Anterior cingulate cortex (tissue), 58 donors: ENCODE measurements at places on chromosomes 6 and 20.

DNA sequence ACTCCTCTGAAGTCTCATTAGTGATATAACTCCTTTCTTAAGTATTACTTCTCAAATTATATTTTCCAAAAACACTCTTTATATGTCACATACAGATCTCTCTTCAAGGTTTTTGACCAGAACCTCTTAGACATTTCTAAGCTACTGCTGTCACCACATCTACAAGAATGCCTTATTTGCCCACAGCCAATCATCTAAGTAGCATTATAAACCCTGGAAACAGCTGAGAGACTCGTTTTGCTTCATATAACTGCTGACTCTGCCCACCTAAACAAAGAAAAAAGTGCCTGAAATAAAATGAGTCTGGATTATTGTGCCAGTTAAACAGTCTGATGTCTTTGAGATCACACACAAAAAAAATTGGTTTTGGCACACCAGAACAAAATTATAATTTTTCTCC is 165.9 kb downstream of the COL9A1 start:
- no peak for DNase-seq

GRCh38 chr6:166633732-166634535 is 6.9 kb upstream of the RPS6KA2 start:
- no peak for DNase-seq

DNA sequence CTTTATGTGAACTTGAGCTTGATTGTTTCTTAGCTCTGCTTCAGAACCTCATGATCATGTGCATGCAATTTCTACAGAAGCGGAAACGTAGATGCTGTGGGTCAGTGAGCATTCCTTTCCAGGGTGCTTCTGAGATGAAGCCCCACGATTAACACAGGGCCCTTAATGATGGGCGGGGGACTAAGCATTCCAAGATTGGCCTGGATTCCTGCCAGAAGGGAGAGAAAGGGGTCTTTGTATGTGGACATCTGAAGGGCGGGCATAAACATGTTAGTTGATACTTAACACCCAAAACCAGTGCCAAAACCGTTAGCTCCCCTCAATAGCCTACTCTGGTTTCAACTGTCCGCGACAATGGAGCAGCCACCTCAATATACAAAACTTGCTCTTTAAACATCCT is 46.9 kb upstream of the POU3F2 start:
- peak; percentile 2 for DNase-seq

GRCh38 chr20:962683-963082 is 39.4 kb downstream of the RSPO4 start:
- no peak for DNase-seq

DNA sequence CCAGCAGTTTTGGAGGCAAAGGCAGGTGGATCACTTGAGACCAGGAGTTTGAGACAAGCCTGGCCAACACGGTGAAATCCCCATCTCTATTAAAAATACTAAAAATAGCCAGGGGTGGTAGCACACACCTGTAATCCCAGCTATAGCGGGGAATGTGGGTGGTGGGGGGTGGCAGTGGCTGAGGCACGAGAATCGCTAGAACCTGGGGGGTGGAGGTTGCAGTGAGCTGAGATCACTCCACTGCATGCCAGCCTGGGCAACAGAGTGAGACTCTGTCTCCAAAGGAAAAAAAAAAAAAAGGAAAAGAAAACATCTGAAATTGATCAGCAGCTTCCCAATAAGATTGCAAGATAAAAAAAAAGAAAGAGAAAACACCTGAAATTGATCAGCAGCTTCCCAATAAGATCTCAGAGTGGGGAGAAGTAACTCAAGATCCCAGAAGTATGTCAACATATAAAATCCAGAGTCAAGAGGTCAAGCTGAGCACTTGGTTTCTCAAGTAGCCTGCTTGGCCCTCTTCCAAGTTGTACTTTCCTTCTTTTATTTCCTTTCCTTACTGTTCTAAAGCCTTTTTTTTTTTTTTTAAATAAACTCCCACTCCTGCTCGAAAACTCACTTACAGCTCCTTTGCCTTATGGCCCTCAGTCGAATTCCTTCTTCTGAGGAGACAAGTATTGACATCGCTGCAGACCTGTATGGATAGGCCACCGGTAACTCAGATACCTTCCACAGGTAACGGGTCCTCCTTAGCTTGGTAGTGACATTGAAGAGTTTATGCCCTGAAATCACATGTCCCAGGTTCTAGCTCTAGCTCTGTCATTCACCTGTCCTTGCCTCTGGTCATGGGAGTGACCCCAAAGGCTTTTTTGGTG is 368.5 kb upstream of the SYNCRIP start:
- DNase-seq = no peak

GRCh38 chr20:57249073-57249472 is 17.4 kb downstream of the BMP7 start:
- no peak for DNase-seq

- no peak for DNase-seq
These were observed 272.4 kb downstream of the BMP7 start for GRCh38 chr20:56994006-56994405.

DNA sequence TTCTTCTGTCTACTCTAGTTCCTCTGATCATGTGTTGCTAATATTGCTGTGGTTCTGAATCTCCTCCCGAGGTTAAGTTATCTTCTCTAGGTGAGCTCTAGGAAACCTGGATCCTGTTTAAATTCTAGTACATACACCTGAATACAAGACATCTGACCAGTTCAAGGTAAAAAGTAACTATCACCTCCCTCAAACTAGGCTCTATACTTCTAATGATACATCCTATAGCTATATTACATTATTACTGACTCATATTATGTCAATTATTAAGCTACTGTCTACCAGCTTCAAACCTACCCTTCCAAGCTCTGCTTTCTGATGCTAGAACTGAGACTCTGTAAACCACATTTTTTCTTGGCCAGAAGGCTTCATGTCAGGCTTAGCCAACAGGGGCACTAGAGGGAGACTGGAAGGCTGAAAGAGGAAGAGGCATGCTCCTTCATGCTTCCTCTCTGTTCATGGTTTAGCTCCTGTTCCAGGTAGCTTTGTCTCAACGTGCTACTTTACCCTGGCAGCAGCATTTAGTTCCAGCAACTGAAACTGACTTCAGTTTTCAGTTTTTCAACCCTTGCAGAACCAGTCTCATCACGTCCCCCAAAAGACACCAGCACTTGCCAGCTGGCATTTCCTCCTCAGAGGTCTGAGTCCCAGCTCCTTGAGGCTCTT is 148.4 kb upstream of the TOP1 start:
- DNase-seq = no peak

- no peak for DNase-seq
These were observed 121.4 kb downstream of the TBXT start for GRCh38 chr6:166046226-166046625.

DNA sequence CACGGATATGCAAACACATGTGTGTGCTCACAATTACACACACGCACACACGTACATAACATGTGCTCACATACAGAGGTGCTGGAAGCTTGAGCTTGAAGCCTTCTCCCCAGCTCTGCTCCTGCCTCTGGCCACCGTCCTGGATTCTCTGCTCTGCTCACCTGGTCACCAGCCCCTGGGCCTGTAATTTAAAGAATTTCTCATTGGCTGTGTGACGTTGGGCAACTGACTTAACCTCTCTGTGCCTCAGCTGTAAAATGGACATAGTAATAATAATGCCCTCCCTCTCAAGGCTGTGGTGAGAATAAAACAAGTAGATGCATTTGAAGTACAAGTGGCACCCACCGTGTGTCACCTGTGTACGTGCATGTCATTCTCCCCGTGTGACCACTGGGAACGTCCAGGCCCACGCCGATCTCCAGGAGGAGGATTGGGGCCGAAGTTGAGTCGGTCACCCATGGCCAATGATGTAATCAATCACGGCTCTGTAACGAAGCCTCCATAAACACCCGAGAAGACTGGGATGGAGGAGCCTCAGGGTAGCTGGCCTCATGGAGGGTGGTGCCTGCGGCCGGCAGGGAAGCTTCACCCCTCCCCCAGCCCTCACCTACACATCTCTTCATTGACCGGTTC is 160.9 kb upstream of the AFDN start:
- DNase-seq = no peak

- no peak for DNase-seq
These were observed 177.4 kb downstream of the TAF4 start for GRCh38 chr20:61888101-61888865.

GRCh38 chr6:125846292-125847024 is 55.7 kb downstream of the NCOA7 start:
- DNase-seq = no peak

GRCh38 chr6:135424385-135424784 is 73.2 kb downstream of the AHI1 start:
- DNase-seq = no peak

DNA sequence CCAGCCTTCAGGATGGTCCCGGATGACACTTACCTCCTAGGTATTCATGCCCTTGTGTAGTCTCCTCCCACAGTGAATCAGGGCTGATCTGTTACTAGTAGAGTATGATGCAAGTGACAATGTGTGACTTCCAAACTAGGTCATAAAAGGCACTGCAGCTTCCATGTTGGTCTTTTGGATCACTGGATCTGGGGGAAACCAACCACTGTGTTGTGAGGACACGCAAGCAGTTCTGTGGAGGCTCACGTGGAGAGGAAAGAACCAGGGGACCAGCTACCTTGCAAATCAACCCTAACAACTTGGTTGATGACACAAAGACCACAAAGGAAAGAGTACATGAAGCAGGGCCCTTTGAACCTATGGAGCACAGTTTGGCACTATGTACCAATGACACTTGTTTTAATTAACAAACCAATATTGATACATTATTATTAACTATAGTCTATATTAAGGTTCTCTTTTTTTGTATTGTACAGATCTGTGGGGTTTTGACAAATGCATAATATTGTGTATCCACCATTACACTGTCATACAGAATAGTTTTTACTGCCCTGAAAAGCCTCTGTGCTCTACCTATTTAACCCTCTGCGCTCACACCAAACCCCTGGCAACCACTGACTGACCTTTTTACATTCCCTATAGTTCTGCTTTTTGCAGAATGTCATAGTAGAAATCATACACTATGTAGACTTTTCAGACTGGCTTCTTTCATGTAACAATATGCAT is 16.3 kb upstream of the SDCBP2 start:
- no peak for DNase-seq

DNA sequence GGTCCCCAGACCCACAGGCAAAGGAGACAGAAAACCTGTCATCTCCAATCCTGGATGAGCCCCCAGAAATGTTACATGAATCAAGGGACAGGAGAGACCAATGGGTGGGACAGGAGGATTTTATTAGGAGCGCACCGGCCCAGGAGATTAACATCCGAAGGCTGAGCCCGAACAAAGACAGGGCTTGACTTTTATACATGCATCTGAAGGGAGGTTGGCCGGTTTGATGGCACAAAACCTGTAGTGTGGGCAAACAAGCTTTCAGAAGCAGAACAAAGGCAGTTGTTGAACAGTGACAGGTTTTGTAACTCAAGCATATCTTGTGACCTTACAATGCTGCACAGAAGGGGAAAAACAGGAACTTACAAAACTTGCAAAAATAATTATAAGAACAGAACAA is 83.9 kb upstream of the GPR6 start:
- no peak for DNase-seq

DNA sequence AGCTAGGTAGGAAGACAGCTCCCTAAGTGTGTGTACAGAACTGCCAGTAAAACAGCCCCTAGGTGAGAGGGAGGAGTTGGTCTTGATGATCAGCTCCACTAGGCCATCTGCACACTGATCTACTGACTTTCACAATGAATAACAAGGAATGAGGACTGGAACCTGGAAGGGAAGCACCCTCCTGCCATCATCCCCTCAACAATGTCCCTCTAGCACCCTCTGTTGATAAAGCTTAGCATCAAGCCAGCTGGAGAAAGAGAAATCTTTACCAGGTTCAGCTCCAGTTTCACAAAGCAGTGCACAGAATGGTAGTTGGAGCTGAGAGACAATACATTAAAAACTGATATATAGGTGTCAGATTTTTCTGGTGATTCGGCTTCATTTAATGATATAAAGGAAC is 57.2 kb upstream of the IRAK1BP1 start:
- DNase-seq = no peak

DNA sequence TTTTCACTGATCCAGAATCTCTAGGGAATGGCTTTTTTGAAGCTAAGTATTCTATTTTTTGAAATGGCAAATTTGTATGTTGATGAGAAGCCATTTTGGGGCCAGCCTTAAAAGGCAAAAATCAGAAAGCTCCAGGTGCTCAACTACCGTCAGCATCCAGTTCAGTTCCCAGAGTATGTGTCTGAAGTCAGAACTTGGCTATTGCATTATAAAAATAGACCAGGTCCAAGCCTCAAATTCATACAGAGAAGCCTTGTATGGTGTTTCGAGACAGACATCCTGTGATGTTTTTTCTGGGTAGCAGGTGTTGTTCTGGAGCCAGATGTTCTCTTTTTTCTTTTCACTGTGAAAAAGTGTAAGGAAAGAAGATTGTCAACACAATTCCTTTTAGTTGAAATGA is 68.2 kb downstream of the CCN2 start:
- no peak for DNase-seq

DNA sequence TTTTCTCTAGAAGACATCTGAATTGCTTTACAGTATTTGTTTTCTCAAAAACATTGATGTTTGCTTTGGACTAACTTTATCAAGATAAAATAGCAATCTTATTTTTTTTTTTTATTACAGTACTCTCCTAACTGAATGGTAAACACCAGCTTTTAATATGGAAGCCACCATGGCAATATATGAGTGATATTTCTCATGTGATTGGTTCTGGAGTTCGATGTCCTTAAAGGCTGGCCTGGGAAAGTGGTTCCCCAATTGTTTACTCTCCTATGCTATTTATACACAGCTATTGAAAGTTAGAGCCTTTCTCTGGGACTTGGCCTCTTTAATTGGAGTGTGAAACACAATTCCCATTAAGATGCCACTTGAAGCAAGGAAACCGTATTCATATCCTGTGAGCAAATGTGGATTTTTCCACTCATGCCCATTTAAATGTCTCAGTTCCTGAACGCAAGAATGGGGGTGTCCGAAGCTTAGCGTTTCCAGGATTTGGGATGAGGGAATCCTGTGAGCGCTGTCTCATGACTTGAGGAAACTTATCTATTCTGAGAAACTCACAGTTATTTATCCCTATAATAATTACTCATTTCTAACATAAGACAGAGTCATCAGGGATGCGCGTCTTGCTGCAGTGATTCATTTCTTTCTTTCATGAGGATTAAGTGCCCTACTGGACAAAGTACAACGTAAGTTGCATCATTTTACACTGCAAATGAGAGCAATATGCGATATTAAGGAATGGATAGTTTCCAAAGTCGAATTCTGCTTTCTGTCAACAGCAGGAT is 143.3 kb upstream of the PREP start:
- DNase-seq = no peak

GRCh38 chr20:10792291-10792690 is 118.5 kb upstream of the JAG1 start:
- DNase-seq = no peak
